GM12878 (cell line): ENCODE measurements at places on chromosomes 16 and 17.
A peak's percentile ranks its signal among the peaks of the same experiment; 100 is the strongest.

GRCh38 chr17:42782166-42783061 is 2.0 kb downstream of the WNK4 start:
- DNase-seq = no peak

DNA sequence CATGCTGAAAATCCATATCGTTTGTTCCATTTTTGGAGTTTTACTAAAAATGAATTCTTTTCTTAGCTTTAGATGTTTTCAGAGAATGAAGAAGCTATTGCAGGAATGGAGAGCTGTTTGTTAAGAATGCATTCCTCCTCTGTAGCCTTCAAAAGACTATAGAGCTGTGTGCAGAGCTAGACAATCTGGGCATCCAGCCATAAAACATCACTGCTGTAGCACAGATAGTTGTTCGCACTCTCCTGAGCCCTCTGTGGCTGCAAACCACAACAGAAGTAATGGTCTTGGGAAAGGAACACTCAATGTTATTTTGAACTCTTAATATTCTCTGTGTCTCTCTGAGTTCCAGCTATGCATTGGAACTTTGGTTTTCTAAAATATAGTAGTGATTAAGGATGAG is 4.9 kb downstream of the TNRC6C start:
- DNase-seq = no peak

GRCh38 chr16:84358601-84359295 is 9.6 kb upstream of the ATP2C2 start:
- no peak for DNase-seq

DNA sequence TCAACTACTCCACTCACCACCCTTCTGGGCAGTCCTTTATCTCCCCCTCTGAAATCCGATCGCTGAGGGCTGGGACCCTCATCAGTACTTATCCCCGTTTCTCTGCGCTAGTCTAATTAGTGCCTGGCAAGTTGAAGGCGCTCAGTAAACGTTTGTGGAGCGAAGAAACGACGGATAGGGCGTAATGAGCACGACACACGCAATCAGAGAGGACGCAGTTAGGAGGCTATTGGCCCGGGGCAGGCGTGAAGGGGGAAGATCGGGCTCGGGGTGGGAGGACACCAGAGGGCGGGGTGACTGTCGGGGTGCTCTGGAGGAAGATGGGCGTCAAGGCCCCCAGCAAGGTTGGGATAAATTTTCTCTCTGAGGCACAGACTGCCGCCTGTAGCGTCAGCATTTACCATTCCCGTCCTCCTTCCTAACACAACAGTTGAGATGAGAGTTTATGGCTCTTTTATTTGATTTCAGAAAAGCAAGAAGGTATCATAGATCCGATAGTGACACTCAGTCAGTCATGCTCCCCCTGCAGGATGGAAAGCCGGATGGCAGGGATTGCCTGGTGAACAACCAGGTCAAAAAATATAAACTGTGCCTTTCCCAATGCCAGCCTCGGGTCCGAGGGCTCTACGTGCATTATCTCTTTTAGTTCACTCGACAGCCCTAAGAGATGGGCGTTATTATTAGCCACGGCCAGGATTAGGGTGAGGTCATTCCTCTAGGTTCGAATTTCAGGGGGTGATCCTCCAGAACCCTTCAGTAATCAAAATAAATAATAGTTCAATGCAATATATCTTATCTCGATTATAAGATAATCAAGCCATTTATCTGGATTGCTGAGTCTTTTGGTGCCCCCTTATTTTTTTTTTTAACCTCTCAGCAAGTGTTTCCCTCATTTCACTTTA is 9.5 kb upstream of the ARL4D start:
- DNase-seq = no peak

DNA sequence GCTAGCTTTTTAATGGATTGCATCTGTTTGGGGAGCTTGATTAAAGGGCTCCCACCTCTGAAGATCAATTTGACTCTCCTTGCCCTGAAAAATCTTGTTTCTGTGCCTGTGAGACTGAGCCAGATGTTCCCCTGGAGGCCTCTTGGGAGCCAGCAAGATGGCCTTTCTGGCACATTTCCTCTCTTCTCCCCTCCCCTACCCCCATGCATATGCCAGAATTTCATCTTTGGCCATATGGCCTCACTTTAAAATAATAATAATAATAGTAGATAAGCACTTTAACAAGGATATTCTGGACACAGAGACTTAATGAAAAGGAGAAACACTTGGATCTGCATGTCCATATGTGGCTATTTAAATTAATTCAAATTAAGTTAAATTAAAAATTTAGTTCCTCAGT is 144.1 kb upstream of the CES5A start:
- DNase-seq = no peak

DNA sequence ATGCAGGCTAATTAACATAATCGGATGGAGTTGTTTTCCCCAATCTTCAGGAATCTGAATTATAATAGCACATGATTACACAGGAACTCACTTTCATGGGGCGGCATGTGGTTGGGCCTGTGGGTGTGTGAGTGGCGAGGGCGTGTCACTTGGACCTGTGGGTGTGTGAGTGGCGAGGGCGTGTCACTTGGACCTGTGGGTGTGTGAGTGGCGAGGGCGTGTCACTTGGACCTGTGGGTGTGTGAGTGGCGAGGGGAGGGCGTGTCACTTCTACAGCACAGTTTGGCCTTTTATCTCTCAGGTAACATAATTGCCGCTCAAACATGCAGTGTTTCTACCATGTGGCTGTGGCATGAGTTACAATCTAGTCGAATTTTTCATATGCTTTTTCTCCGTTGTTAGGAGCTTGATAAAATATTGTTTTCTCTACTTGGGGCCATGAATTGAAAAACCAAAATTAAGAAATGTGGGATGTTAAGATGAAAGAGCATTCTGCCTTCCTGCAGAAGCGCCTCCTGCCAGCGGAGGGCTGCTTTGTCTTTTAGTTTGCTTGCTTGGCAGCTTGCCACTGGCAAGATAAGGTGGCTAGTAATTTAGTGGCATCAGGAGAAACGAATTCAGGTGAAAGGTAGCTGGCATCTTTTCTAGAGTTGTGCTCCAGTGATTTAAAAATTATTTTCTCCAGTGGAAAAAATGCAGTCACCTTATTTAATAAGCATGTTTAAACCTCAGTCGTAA is 36.2 kb downstream of the USP10 start:
- DNase-seq = no peak

DNA sequence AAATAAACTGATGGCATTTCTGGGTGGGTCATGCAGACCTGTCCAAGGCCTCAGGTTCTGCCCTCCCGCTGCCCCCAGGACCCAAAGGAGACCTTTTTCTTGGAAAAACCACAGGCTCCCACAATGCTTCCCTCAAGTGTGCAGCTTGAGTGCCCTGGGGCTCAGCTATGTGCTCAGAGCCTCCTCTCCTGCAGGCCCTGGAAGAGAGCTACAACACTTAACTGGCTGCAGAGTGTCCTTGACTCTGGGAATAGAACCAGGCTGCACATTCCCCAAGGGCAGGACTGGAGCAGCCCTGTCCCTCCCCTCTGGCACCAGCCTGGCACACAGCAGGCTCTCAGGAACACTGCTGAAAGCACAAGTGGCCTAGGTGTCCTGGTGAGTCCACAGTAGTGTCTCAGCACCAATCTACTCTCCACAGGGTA is 4.8 kb upstream of the SREBF1 start:
- DNase-seq = no peak

DNA sequence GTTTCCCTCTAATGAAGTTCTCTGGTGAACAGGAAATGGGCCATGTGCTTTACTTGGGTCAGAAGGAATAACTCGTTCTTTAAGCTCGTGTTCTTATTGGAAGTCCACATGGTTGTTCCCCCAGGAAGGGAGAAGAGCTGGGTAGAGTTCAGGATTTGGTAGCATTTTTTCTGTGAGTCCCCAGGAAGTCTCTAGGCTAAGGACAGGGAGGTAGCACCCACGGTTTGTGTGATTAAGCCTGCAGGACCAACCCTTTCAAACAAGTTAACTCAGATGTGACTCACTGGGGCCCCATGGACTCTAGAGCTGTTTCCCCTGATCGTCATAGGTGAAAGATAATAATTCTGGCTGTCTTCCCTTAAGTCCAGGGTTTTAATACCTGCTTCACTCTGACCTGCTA is 16.4 kb downstream of the SAP30BP start:
- no peak for DNase-seq

GRCh38 chr17:11238705-11239104 is 2.3 kb upstream of the SHISA6 start:
- no peak for DNase-seq

- DNase-seq = no peak
Observed at GRCh38 chr16:69513180-69513966, 52.4 kb upstream of the NFAT5 start.

DNA sequence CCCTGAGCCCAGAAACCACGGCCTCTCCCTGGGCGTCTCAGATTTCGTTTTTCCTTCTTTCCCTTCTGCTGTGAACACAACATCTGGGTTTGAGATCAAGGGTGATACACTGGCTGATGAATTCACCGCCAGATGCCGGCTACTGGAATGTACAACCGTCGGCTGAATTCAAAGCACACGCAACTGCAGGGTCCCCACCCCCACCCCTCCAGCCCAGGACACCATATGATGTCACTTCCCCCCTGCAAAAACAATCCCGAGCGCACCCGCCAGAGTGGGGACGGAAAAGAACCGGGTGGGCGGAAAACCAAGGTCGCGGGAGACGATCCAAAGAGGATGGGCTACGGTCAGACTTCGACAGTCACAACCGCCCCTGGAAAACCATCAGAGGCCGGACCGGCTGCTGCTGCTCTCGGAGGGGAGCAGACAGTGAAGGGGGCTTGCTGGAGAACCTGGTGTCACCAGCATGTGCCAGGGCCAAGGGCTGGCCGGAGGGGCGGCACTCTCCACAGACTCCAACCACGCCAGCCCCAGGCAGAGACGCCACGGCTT is 23.3 kb downstream of the CEP295NL start:
- no peak for DNase-seq

GRCh38 chr16:87064731-87065445 is 252.3 kb downstream of the C16orf95 start:
- no peak for DNase-seq

DNA sequence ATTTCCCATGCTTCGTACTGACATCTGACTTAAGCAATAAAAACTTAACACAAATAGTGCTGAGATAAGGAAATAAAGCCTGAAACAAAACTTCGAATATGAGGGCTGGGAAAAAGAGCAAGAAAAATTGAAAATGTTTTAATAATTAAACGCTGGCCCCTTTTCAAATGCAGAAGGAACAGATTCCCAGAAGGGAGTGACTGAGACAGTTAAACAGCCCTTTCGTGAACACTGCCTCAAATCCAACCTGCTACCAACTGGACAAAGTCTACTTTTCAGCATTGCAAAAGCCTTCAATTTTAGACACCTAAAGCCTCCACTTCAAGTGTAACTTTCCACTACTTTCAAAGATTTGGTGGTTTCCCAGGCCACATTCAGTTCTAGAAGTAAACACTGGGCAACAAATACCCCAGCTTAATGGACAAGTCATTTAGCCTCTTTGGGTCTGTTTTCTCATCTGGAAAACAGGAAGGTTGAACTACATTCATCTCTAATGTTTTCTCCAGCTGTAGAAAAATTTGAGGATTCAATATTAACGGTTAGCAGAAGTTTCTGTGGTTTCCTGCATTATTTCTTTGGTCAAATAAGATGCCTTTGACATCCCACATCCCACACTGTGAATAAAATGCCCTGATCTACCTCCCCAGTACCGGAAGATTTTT is 11.8 kb downstream of the RFFL start:
- no peak for DNase-seq

- DNase-seq = peak; percentile 68
Observed at GRCh38 chr17:67575325-67575724, 142.4 kb upstream of the NOL11 start.

DNA sequence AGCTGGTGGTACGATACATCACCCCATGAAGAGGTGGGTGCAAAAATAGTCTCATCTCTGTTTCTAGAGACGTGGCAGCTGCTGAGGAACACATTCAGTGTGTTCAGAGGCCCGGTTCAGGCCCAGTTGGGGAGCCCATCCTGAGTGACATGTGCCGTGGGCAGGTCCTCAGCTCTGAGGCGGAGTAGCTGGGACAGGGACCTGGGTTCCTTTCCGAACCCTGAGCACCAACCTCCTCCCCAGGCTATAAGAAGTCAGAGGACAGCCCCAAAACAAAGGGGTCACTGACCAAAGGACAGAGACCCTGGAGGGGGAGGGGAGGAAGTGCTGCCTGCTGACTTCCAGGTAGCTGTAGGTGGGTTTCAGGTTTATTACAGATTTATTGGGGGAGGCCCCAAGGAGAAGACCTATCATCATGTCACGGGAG is 5.1 kb downstream of the LDHD start:
- DNase-seq = no peak

GRCh38 chr17:76336756-76337412 is 16.8 kb downstream of the PRPSAP1 start:
- no peak for DNase-seq

GRCh38 chr16:85451641-85452363 is 161.3 kb upstream of the GSE1 start:
- no peak for DNase-seq

GRCh38 chr16:19898924-19899604 is 14.4 kb upstream of the GPRC5B start:
- no peak for DNase-seq

- DNase-seq = peak; percentile 78
Observed at GRCh38 chr17:39687546-39688474, at the start of gene PGAP3. TSS of gene PGAP3 (minus strand) at chr17:39688057. CDS start at chr17:39688014, 43 bp downstream.

GRCh38 chr17:3571043-3571900 is 13.7 kb upstream of the TRPV3 start:
- DNase-seq = no peak

DNA sequence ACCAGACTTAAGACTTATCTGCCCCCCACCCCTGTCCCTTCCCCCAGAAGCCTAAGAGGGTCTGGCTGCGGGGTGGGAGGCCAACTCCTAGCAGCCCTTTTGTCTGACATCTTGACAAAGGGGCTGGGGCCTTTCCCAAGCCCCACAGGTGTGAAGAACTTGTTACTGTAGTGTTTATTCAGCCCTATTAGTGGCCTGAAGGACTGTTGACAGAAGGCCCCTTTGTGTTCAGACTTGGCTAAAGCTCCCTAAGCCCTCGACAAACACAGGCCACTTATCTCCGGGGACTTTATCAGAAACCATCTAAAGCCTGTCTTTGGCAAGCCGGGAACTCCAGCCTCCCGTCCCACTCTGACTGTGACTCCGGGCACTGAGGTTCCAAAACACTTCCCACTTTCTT is 129.8 kb downstream of the NTN1 start:
- DNase-seq = no peak

DNA sequence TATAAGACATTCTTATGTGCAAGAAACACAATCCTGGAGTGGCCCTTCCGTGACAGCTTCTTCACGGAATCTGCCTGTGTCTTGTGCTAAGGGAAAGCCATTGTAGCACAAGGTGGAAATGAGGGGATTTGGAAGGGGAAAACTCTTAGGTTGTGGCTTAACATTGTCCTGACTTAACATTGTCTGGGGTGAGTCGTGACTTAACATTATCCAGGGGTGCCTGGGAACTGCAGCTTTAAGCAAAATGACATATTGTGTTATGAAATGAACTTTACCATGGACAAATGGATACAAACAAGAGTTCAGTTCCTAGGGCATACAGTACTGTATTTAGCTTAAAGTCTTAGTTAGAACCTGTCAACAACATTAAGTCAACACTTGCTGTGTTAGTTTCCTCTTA is 323.9 kb downstream of the CPPED1 start:
- DNase-seq = no peak

DNA sequence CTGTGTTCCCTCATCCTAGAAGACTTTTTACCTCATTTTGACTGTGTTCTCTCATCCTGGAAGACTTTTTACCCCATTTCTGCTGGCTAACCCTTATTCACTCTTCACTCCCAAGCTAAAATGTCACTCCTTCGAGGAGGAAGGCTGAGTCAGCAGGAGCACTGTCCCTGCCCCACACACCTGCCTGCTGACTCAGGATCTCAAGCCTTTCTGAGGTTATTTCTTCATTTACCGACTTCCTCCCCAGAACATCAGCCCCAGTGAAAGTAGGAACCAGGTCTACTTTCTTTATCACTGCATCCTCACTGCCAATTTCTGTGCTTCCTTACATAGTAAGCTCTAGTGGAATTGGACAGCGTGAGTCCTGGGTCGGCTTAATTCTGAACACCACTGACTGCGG is 220.6 kb downstream of the HS3ST4 start:
- DNase-seq = no peak
